ENCODE measurements at places on chromosomes 3 and 15.

DNA sequence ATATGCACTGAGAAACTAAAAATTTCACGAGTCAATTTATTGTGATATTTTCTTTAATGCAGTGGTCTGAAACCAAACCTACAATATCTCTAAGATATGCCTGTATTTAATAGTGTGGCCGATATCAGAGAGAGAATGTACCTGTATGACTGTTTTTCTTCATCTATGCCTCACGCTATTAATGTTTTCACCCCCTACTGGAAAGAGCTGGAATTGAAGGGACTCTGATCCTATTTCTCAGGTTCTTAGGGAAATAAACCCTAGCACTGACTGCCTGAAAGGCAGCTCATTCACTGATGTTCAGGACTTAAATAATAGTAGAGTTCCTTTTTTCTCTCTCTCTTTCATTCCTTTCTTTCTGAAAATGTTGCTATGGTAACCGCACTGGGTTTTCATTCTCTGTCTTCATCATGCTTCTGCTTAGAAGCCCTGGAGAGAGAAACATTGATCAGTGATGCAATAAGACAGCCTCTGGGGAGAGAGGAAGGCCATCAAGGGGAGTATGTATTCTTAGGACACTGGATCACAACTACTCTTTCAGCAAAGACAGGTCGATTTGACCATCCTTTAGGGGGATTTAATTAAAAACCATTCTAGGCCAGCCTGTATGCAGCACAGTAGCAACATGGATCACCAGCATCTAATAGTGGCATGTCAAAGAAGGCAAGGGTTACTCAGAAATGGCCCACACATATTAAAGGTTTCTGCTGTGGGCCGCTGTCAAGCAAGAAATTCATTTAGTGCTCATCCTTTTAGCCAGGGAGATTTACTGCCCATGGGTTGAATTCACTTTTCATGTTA, 1135.7 kb downstream of the IGSF11 start:
- DNase-seq, result no peak

- no peak for DNase-seq
Measured at GRCh38 chr15:57423599-57424140, 47.4 kb downstream of the CGNL1 start.

GRCh38 chr3:175346573-175347356, 487.6 kb downstream of the NAALADL2 start:
- peak; percentile 11 for DNase-seq

- DNase-seq, result no peak
Measured at GRCh38 chr3:133074977-133075376, 36.8 kb downstream of the TMEM108 start.

DNA sequence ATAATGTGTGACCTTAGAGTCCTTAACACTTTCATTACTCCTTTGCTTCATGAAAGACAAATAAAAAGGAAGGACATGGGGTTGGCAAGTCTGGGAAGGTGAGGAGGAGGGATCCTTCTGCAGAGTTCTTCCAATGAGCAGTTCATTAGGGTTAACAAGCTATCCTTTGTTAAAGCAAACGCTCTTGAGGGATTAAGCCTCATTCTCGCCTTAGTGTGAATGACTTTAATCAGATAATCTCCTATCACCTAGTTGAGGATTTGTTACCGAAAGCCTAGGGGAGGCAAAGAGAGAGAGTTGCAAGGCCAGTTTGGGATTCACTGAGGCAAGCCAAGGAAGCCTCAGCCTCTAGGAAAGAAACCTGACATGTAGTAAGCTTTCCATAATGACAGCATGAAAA, 7.4 kb upstream of the MBNL1 start:
- no peak for DNase-seq

GRCh38 chr15:36414670-36415069, 164.8 kb upstream of the CDIN1 start:
- no peak for DNase-seq

- no peak for DNase-seq
Measured at GRCh38 chr3:191500892-191501291, 39.9 kb downstream of the PYDC2 start.

DNA sequence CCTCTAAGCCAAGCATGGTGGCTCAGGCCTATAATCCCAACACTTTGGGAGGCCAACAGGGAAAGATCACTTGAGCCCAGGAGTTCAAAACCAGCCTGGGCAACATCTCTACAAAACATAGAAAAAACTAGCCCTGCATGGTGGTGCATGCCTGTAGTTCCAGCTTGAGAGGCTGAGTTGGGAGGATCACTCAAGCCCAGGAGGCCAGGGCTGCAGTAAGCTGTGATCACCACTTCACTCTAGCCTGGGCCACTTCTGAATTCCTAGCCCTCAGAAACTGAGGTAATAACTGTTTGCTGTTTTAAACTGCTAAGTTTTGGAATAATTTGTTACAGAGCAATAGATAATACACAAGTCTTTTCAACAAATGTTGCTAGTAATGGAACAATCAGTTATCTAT, 16.4 kb downstream of the IP6K1 start:
- DNase-seq, result no peak

DNA sequence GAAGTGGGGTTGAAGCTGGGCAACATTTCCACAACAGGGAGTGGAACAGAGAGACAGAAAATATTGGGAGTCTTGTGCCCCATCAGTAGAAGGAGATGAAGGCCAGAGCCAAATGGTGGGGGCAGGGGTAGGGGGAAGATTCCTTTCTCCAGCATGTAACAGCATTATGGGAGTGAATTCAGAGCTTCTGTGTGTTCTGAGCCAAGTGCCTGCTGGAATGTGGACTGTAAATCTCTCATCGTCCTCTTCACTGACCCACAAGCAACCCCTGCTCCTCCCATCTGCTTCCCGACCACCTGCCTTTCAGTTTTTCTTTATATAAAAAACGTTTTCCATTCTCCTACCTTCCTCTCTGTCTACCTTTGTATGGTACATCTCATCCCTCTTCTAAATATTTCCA, 344.2 kb upstream of the TPRG1 start:
- no peak for DNase-seq

DNA sequence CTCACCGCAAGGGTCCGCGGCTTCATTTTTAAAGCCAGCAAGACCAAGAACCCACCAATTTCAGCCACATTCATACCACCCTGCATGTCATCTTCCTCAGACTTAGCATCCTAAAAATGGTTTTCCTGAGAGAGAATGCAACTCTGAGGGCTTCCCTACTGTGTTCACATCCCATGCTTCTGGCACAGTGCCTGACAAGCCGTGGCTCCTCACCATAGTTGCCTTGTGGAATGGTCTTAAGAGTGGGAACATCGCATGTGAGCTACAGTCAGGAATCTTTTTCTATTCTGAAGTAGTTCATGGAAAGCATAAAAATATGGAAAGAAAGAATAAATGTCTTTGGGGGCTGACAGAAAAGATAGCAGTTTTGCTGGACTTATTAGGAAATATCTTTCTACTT, 120.3 kb downstream of the RAP2B start:
- DNase-seq, result no peak

GRCh38 chr15:63041402-63041973, 1.1 kb upstream of the TPM1 start:
- no peak for DNase-seq
